ENCODE measurements at places on chromosomes 1 and 21.

DNA sequence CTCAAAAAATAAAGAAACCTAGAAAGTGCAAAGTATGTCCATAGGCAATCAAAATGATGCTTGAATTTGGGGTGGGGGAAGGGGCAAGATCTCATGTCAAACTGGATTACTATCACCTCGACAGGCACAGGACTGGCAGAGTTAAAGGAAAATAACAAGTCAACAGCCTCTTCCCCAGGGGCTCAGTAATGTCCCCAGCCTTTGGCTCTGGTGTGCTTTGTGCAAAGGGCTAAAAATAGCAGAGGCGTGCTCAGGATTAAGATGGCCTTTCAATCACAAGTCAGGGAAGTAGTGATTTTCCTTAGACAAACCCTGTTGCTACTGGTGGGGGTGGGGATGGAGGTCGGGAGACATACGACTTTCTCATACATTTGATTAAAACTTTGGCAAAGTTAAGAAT, 63.5 kb upstream of the OLIG2 start:
- DNase-seq: no peak

DNA sequence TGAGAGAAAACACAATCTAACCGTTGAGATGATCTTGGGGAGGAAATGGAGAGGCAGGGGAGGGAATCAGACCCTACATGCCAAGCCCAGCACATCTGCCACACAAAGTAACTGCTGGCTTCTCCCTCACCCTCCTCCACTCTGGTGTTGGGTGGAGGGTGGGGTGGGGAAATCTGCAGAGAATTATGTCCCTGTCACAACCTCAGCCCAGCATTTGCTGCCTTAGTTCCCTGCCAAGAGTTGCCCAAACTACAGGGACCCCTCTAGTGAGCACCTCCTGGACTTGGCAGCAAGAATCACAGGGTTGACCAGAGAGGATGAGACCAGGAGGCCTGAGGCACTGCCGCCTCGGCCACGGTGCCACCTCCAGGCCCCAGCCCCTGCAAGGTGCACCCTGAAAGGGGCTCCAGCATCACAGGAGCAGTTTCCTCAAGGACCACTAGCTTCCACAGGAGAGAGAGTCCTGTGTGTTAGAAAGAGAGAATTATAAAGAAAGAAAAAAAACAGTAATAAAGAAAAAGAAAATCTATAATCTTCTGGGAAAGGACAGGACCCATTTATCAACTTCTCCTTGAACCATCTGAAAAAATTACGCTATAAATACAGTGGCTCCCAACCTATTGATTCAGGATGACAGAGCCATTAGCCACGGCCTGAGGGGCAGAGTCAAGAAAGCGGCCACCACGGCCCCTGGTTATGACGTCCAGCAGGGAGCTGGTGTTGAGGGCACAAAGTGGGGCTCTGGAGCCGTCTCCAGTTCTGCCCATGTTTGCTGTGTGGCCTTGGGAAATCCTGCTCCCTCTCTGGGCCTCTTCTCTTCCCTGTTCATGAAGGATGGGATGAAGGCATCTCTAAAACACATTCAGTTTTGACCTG, 451.7 kb downstream of the MATN1 start:
- no peak for DNase-seq

GRCh38 chr1:68831281-68831680, 334.4 kb upstream of the DEPDC1 start:
- no peak for DNase-seq

GRCh38 chr1:54540582-54541295, 7.3 kb upstream of the ACOT11 start:
- DNase-seq: no peak

DNA sequence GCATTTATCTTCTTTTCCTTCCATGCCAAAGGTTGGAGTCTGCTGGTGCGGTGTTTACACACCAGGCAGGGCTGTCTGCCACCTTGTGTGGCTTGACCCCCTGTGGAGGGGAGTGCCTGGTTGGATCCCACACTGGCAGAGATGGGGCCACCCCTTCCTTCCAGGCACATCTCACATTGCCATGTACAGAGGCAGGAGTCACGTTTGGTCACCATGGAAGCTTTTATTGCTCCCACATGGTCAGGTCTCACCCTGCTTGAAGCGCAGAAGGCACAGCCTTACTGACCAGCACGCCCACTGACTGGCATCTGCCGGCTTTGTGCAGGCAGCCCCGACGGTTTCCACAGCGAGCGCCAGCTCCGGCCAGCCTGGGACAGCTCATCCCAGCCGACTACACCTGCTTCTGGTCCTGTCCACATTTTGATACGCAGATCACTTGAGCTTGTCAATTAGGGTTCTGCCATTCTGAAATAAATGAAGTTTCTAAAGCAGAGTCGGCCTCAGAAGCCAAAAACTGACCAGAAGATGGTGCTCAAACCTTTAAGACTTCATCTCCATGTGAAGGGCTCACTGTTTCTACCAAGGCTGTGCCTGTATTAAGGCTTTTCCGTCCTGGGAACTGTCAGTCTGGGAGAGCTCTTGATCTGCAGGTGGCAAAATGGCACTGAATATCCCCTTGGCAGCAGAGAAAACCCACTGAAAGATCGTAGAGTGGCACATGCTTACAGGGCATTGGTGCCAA, 35.6 kb upstream of the EPHA8 start:
- DNase-seq: no peak

DNA sequence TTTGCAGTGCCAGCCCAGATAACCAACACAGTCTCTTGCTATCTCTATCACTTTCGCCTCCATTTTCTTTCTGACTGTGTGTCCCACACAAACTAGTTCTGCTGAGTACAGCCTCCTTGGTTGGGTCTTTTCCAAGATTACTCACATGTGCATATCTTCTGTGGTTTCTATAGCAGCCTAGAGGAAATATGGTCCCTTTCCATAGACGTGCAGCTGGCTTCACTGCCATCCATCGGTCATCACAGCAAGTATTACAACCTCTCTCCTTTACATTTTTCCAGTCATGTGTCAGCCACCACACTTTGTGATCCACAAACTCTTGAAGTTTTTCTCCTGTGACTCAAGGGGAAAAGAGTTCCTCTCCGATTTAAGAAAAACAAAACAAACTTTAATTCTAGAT, 893.4 kb upstream of the ADGRL4 start:
- no peak for DNase-seq

GRCh38 chr21:24456358-24456757, 1150.9 kb downstream of the MRPL39 start:
- no peak for DNase-seq

All from stimulated activated CD4-positive, alpha-beta T cell treated with anti-CD3 and anti-CD28 coated beads, TNF-alpha, amount 100 ng/mL, for 24 hours (primary cell).